Stimulated activated CD4-positive, alpha-beta T cell treated with anti-CD3 and anti-CD28 coated beads, Interleukin-12 subunit alpha, Interleukin-12 subunit beta, amount 100 ng/mL, for 4 hours (primary cell): ENCODE measurements at places on chromosomes 4 and X.

DNA sequence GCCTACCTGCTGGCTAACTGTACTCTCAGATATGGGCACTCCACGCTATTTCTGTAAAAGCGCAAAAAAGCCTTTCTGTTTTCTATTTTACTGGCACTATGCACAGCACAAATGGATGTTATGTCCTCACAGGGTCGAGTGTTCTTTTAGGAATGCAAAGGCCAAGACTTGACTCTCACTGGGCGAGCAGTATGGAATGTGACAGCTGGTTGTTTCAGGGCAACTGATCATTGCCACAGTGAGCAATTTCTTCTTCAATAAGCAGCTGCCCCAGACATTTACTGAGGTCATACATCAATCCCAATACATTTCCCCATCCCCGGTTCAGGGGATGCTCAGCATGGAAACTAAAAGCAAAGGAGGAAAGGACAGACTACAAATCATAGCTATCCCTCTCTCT is 58.2 kb downstream of the PDE5A start:
- no peak for DNase-seq

GRCh38 chrX:40157228-40158035 is 59.7 kb upstream of the BCOR start:
- DNase-seq, result no peak

GRCh38 chr4:36273276-36273675 is 8.1 kb upstream of the DTHD1 start:
- no peak for DNase-seq

- DNase-seq, result no peak
Observed at GRCh38 chr4:125096662-125097061, 218.1 kb upstream of the FAT4 start.

- DNase-seq, result no peak
Observed at GRCh38 chr4:155241664-155242063, 33.2 kb downstream of the NPY2R start.

DNA sequence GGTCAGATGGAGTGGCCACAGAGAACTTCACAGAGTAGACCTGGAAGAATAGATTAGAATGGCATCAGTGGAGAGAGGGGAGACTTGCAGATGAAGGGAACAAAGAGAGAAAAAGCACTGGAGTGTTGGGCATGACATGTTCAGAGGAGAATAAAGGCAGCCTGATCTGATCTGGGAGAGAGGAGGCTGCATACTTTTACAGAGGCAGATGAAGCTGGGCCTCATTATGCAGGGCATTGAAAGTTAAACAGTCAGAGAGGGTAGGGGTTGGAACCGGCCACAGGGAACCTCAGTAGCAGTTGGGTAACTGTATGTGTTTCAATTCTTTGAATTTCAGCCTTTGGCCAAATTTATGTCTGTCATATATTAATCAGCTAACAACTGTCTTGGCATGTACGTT is 61.2 kb downstream of the SH3BGRL start:
- DNase-seq, result no peak

GRCh38 chrX:129091097-129091496 is 432.2 kb downstream of the SMARCA1 start:
- DNase-seq, result no peak

- DNase-seq, result no peak
Observed at GRCh38 chr4:124201636-124202035, 510.9 kb downstream of the ANKRD50 start.

- no peak for DNase-seq
Observed at GRCh38 chrX:136163689-136164088, 16.4 kb downstream of the FHL1 start.

DNA sequence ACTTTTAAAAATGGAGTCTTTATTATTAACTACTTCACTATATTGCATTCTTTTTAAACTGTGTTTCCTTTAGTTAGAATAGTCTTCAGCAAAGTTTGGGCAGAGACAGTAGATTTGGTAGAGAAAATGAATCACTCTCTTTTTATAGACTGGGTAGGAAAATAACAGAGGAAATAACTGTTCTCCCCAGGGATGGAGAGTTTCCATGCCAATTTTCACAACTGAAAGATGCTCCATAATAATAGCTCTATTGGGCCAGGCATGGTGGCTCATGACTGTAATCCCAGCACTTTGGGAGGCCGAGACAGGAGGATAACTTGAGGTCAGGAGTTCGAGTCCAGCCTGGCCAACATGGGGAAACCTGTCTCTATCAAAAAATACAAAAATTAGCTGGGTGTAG is 13.1 kb downstream of the HSD17B13 start:
- DNase-seq, result no peak

GRCh38 chrX:12307961-12308360 is 169.7 kb downstream of the FRMPD4 start:
- DNase-seq, result no peak

GRCh38 chr4:128603081-128603480 is 206.4 kb upstream of the JADE1 start:
- no peak for DNase-seq

- no peak for DNase-seq
Observed at GRCh38 chr4:73589887-73590801, 30.1 kb downstream of the RASSF6 start.

GRCh38 chr4:43835869-43836268 is 612.7 kb downstream of the KCTD8 start:
- DNase-seq, result no peak

DNA sequence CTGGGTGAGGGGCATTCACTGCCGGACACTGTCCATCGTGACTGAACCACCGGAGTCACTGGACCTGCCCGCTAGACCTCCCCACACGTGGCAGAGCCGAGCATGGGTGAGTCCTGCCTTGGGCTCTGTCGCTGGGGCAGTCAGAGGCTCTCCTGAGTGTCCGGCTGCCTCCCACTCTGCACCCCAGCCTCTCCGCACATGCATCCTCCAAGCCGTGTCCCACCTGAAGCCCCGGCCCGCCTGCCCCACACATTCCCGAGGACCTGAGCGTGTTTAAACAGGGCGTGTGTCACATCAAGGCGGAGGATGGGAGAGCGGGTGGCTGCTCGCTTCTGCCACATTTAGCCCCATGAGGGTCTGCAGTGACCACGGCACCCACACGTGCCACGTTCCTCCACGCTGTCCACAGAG is 4.7 kb downstream of the CPLX1 start:
- DNase-seq, result no peak

GRCh38 chr4:114156371-114156770 is 176.9 kb upstream of the ARSJ start:
- DNase-seq, result no peak

GRCh38 chrX:47637546-47638195 is 7.9 kb upstream of the CFP start:
- DNase-seq, result peak; percentile 29

- no peak for DNase-seq
Observed at GRCh38 chrX:132497432-132497831, 8.6 kb upstream of the MBNL3 start.

GRCh38 chr4:55158957-55159356 is 33.6 kb upstream of the KDR start:
- no peak for DNase-seq

GRCh38 chrX:153502796-153503195 is 8.0 kb downstream of the BGN start:
- no peak for DNase-seq

DNA sequence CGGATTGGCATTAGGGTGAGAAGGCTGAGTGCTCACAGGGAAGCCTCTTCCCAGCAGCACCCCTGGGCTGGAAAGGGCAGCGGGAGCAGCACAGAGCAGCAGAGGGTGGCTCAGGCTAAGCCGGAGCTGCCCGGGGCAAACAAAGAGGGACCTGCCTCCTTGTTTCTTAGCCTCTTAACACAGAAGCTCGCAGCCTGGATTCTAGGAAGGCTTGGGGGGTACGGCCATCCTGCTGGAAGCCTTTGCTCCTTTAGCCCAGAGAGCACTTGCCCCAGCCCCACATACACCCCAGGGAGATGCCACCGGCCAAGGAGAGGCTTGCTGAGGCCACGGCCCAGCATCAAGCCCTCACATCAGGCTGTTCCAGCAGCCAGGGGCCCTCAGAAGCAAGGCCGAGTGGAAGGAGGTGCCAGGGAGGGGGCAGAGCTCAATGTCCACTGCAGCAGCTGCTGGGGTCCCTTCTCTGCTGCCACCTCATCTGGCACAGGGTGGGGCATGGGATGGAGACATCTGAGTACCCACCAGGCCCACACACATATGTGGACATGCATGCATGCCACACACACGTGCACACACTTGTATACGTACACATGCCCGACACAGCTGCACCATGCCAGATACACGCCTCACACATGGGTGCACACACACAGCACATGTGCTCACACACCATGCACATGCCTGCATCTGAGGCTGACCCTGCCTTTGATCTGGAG is 20.3 kb upstream of the SPON2 start:
- DNase-seq, result no peak

DNA sequence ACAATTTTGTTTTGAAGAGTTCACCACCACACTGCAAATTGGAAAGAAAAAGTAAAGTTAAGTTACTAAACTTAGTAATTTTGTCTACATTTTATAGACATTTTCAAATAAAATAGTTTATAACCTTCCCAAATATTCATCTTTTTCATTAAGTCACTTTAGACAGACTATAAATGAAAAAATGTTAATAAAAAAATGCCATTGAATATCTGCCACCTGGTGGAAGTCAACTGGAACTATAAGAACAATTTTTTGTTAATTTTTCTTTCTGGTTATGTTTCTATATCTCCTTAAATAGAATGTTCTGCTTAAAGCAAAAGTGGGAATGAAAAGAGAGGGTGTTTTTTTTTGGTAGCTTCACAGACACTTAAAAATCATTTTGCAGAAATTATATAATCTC is 534.4 kb upstream of the PCDH10 start:
- no peak for DNase-seq

DNA sequence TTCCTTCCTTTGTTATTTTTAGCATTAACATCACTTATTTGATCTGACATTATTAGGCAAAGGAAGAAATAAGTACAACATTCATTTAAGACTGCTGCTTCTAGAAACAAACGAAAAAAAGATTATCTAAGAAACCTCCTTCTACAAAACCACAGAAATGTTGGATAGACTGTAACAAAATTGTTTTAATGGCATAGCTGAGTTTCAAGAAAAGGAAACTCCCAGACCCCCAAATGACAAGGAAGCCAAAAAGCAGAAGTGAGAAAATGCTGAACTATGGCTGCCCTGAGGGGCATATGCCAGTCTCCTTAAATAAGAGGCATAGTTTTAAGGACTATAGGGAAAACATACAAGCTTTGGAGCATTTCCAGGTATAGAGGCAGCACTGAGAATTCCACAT is 1431.6 kb upstream of the TENM3 start:
- no peak for DNase-seq

GRCh38 chr4:2354118-2354517 is 64.3 kb downstream of the ZFYVE28 start:
- DNase-seq, result no peak

- DNase-seq, result no peak
Observed at GRCh38 chr4:17168571-17168970, 270.1 kb upstream of the LDB2 start.

GRCh38 chr4:118077767-118078105 is 43.5 kb downstream of the NDST3 start:
- DNase-seq, result no peak

DNA sequence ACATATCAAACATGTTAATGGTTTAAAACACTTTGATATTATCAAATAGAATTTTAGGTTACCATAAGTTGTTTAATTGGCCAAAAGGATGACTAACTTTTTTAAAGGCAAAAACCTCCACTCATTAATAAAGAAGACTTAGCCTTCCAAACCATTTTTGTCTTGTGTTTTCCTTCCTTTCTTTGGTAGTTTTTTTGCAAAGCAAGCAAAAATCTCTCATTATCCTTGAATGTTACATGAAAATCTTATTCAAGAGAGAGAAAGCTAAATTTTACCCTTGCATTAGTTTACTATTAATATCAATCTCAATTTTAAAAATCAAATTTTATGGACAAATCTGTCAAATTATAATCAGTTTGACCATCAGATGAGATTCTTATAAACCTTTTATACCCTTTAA is 419.5 kb downstream of the SPIN4 start:
- DNase-seq, result no peak

DNA sequence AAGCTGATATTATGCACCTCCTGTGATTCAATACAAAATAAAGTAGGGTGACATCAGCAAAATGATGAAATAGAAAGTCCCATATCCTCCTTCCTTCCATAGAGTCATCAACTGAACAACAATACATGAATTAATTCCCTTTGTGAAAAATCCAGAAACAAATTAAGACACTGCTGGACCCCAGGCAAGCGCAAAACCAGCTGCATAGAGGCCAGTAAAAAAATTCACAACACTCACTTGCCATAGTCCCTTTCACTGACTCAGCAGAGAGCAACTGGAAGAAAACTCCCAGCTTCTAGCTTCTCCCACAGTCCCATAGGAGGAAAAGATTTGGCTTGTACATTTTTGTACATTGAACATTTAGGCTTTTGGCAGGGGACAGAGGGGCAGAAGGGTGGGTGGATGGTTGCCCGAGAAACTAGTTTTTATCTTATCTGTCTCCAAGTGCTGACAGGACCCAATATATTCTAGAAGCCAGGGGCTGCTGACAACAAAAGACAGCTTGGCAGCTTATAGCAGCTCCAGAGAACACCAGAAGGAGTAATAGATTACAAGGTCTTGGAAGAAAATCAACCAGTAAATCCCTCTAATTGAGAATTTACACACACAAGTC is 124.6 kb downstream of the NDST3 start:
- DNase-seq, result no peak

GRCh38 chrX:38929966-38930421 is 128.7 kb downstream of the MID1IP1 start:
- DNase-seq, result no peak

GRCh38 chr4:55409468-55410171 is 13.9 kb downstream of the TMEM165 start:
- no peak for DNase-seq

GRCh38 chr4:85370400-85371032 is 104.4 kb upstream of the ARHGAP24 start:
- DNase-seq, result no peak

GRCh38 chr4:153927451-153927850 is 138.6 kb upstream of the SFRP2 start:
- DNase-seq, result no peak

DNA sequence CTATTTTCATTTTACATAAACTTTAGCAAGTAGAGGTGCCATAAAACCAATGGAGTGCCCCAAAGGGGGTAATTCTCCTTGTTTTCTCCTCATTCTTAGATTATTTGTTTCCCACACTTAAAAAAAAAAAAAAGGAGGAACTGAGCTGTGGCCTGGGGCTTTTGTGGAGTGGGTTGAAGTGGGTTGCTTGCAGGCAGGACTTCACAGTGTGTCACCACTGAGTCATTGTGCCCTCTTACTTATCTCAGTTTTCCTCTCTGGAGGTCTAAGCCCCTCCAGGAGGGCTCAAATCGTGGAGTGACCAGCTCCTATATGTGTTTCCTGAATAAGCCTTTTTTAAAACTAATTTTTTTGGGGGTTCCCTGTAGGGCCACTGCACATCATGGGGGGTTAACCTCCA is 69.0 kb downstream of the SLC16A2 start:
- no peak for DNase-seq
